ENCODE measurements at places on chromosomes 5 and 9. TPM values are rescaled to one million over a fixed set of nuclear protein-coding genes. Genes with fewer than 3 reads are reported as not detected.

The ADAMTS2 gene
- not detected for total RNA-seq

- H3K4me3 ChIP-seq = no peak overlapping the region
- DNase-seq = peak; percentile 36
- H3K36me3 ChIP-seq = no peaks in the 10 kb centered on the region
- H3K27me3 ChIP-seq = no peaks in the 10 kb centered on the region
- H3K4me1 ChIP-seq = no peaks in the 10 kb centered on the region
Observed at GRCh38 chr9:102974530-102974929, 20.6 kb upstream of the CYLC2 start.

The SMC2 gene
- 29.2 TPM for total RNA-seq

The SPINK4 gene
- not detected for total RNA-seq

The ZBED3 gene
- 6.1 TPM for total RNA-seq

The ERCC8 gene
- total RNA-seq = 8.7 TPM

DNA sequence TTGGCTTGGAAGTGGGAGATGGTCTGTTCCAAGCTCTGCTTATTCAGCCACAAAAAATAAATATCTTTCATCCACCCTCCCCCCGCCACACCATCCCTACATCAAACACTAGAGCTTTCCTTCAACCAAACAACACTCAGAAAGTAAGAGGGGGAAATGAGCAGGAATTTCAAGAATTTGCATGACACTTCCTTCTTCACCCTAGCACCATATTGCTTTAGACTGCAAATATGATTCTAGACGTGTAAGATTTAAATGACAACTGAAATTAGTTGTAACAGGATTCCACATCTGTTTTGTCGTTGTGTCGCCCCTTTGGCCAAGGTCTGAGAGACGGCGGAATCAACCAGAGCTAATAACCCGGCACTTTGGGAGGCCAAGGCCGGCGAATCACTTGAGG, 88.5 kb downstream of the NDFIP1 start:
- no peak overlapping the region for H3K27ac ChIP-seq
- no peak for DNase-seq
- no peaks in the 10 kb centered on the region for H3K36me3 ChIP-seq
- no peaks in the 10 kb centered on the region for H3K27me3 ChIP-seq

The PDE8B gene
- total RNA-seq = 1.8 TPM

DNA sequence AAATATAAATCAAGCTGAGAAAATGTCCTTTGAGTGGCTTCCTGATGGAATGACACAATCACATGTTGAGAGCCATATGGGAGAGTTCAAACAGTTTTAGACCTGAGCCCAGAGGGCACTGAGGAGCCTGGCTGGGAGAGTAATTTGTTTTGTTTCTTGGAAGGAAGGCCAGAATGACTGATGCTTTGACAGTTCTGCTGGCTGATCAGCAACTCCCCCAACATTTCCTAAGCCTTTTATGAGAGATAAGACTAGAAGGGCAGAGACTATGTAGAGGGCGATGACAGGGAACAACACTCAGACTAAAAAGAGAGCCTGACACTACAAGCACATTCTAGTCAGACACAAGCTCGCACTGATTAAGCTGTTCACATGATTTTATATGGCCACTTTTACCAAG, 169.2 kb downstream of the COX7C start:
- H3K4me3 ChIP-seq = no peak overlapping the region
- DNase-seq = no peak
- no peaks in the 10 kb centered on the region for H3K36me3 ChIP-seq
- H3K27me3 ChIP-seq = no peaks in the 10 kb centered on the region
- H3K27ac ChIP-seq = no peak overlapping the region

The TNFSF8 gene
- not detected for total RNA-seq

- peak overlapping the region; percentile 39 for H3K27ac ChIP-seq
- H3K27me3 ChIP-seq = no peaks in the 10 kb centered on the region
- peaks cover 59% of the 10 kb centered on the region for H3K4me1 ChIP-seq
- H3K36me3 ChIP-seq = peaks cover 4% of the 10 kb centered on the region
Observed at GRCh38 chr9:22240619-22241018, 206.0 kb upstream of the DMRTA1 start.

DNA sequence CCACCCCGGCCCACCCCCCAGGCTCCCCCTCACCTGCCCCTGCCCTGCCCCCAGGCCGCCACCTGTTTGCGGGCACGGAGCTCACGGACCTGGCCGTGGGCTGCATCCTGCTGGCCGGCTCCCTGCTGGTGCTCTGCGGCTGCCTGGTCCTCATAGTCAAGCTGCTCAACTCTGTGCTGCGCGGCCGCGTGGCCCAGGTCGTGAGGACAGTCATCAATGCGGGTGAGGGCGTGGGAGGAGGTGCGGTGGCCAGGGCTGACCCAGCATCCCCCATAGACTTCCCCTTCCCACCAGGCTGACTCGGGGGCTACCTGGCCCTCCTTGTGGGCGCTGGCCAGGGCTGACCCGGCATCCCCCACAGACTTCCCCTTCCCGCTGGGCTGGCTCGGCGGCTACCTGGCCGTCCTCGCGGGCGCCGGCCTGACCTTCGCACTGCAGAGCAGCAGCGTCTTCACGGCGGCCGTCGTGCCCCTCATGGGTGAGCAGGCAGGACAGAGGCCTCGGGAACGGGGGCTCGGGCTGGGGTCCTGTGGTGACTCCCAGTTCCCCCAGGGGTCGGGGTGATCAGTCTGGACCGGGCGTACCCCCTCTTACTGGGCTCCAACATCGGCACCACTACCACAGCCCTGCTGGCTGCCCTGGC, 3.5 kb downstream of the SLC34A3 start:
- no peaks in the 10 kb centered on the region for H3K36me3 ChIP-seq
- DNase-seq = no peak
- no peaks in the 10 kb centered on the region for H3K27me3 ChIP-seq
- peaks cover 19% of the 10 kb centered on the region for H3K4me1 ChIP-seq

The HSPA9 gene
- 252 TPM for total RNA-seq

The C9 gene
- not detected for total RNA-seq

The TLE4 gene
- not detected for total RNA-seq

- no peaks in the 10 kb centered on the region for H3K36me3 ChIP-seq
- DNase-seq = no peak
- H3K27ac ChIP-seq = no peak overlapping the region
- no peaks in the 10 kb centered on the region for H3K4me1 ChIP-seq
- H3K4me3 ChIP-seq = no peak overlapping the region
Observed at GRCh38 chr9:19985081-19985480, 196.2 kb upstream of the SLC24A2 start.

DNA sequence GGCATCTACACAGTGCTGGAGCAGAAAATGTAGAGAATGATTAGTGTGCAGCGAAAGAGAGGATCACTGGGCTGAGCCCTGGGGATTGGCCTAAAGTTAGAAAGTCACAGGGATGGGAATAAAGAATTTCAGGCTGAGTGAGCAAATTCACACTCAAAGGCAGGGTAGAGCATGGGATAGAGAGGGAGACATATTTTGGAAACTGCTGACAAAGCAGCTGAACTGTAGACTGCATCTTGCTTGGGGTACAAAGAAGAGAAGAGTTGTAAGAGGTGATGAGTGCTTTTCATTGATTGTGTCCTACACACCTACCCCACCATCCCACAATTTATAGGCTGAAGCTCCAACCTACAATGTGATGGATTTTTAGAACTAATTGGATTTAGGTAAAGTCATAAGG, 677.8 kb downstream of the TAF11L14 start:
- H3K4me1 ChIP-seq = no peaks in the 10 kb centered on the region
- DNase-seq = no peak
- H3K27me3 ChIP-seq = no peaks in the 10 kb centered on the region
- H3K27ac ChIP-seq = no peak overlapping the region
- H3K36me3 ChIP-seq = no peaks in the 10 kb centered on the region

GRCh38 chr5:145236983-145237382, 598.2 kb downstream of the PRELID2 start:
- H3K4me3 ChIP-seq = no peak overlapping the region
- H3K36me3 ChIP-seq = no peaks in the 10 kb centered on the region
- no peaks in the 10 kb centered on the region for H3K4me1 ChIP-seq

GRCh38 chr9:13430368-13431221, 151.1 kb upstream of the MPDZ start:
- H3K27me3 ChIP-seq = no peaks in the 10 kb centered on the region
- no peaks in the 10 kb centered on the region for H3K4me1 ChIP-seq
- H3K27ac ChIP-seq = no peak overlapping the region
- H3K4me3 ChIP-seq = no peak overlapping the region

DNA sequence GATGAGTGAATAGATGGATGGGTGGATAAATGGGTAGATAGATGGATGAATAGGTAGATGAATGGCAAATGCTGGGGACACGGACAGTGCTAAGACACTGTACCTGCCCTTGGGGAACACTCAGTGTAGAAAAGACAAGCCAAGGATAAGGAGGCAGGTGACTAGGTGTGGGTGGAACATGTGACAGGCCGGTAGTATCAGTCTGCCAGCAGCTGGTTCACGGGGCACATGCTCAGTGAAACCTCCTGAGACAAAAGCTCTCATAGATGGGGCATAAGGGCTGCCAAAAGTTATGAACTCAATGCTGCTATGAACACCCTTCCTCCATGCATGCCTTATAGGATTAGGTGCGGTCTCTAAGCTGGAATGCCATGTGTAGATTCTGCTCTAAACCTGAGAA, 71.0 kb downstream of the C5orf15 start:
- H3K4me3 ChIP-seq = no peak overlapping the region
- DNase-seq = no peak
- no peak overlapping the region for H3K27ac ChIP-seq
- H3K27me3 ChIP-seq = no peaks in the 10 kb centered on the region
- H3K4me1 ChIP-seq = peaks cover 11% of the 10 kb centered on the region
- no peaks in the 10 kb centered on the region for H3K36me3 ChIP-seq

DNA sequence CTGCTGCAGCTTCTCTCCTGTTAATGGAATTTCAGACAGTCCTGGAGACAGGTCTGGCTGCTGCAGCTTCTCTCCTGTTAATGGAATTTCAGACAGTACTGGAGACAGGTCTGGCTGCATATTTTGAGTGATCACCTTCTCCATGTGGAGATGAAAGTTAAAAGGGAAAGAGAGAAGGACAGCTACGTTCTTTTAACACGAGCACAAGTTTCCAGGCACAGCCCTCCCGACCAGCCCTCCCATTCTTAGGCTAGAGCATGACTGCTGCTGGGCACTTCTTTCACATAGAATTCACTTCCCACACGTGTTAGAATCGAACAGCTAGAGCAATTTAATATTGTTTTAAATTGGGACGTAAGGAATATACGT, 133.3 kb upstream of the DMRT1 start:
- no peak for DNase-seq
- no peaks in the 10 kb centered on the region for H3K27me3 ChIP-seq
- peaks cover 16% of the 10 kb centered on the region for H3K4me1 ChIP-seq
- no peak overlapping the region for H3K4me3 ChIP-seq
- H3K27ac ChIP-seq = no peak overlapping the region

The UBE2QL1 gene
- total RNA-seq = not detected

- peak overlapping the region; percentile 97 for H3K27ac ChIP-seq
- no peaks in the 10 kb centered on the region for H3K36me3 ChIP-seq
- H3K4me3 ChIP-seq = no peak overlapping the region
- H3K27me3 ChIP-seq = no peaks in the 10 kb centered on the region
- DNase-seq = no peak
Observed at GRCh38 chr5:16737209-16737608, 120.4 kb upstream of the RETREG1 start.

The SIT1 gene
- total RNA-seq = not detected

The MAMDC4 gene
- total RNA-seq = 9.2 TPM

DNA sequence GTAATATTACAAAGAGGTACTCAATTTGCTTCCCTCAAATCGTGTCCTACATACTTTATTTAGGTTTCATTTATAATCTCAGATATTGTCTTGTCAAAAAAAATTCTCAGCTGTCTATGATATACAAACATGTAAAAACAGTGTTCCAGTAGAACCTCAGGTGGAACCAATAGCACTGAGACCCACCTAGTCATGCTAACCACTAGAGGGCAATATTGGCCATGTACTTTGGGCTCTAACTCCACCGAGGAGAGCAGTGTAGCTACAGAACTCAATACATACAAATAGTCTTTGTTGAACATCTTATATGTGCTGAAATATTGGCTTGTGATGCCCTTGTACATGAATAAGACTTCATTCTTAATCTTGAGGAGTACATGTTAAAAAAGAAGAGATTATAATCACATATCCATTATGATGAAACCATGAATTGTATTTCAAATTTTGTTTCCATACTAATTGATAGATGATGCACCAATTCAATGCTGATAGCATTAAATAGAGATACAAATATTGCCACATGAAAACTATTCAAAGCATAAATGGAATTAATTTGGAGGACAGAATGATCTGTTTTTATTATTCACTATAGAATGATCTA, 71.2 kb upstream of the CNTLN start:
- H3K36me3 ChIP-seq = no peaks in the 10 kb centered on the region
- no peak overlapping the region for H3K4me3 ChIP-seq
- peak; percentile 0 for DNase-seq
- no peak overlapping the region for H3K27ac ChIP-seq
- no peaks in the 10 kb centered on the region for H3K27me3 ChIP-seq

- H3K27me3 ChIP-seq = no peaks in the 10 kb centered on the region
- DNase-seq = no peak
- H3K4me1 ChIP-seq = 0 out of 2 replicates have a peak, but pooled peaks cover 5% of the 10 kb centered on the region
- no peak overlapping the region for H3K27ac ChIP-seq
Observed at GRCh38 chr5:105587963-105588662, 2025.5 kb upstream of the NUDT12 start.

GRCh38 chr5:43412156-43412555, at the start of gene CCL28:
CCL28 (minus strand) TSS chr5:43412391; CDS start chr5:43412316, 75 bp downstream.
- no peak within 1 kb of the TSS for H3K4me3 ChIP-seq
- DNase-seq = no peak
- peaks cover 28% of the 10 kb centered on the region for H3K4me1 ChIP-seq

DNA sequence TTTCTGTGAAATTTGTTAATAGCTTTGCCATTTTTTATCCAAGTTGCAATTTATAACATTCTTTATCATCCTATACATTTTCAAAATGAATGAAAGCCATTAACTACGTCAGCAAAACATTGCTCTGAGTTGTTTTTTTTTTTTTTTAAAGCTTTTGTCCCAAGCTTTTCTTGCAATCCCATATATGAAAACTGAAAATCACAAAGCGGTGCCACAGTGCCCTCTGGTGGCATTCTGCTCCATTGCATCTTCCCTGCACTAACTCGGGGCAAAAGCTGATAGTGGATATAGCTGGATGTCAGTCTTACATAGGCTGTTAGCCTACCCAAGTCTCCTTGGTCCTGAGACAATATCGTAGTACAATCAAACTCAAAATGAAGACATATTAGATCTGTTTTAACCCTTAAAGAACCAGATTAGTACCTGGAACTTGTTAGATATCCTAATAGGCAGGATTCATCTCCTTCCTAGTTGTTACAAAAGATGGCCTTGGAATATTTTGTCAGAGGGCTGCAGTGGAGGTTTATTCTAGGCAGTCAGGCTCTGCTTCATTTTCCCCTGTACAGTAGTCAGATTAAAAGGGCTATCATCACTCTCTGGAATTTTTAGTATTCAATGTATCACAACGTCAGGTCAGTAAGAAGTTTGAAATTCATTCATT, 669.9 kb downstream of the PTPRD start:
- H3K4me3 ChIP-seq = no peak overlapping the region
- H3K27me3 ChIP-seq = no peaks in the 10 kb centered on the region
- H3K4me1 ChIP-seq = no peaks in the 10 kb centered on the region
- no peaks in the 10 kb centered on the region for H3K36me3 ChIP-seq
- no peak overlapping the region for H3K27ac ChIP-seq

DNA sequence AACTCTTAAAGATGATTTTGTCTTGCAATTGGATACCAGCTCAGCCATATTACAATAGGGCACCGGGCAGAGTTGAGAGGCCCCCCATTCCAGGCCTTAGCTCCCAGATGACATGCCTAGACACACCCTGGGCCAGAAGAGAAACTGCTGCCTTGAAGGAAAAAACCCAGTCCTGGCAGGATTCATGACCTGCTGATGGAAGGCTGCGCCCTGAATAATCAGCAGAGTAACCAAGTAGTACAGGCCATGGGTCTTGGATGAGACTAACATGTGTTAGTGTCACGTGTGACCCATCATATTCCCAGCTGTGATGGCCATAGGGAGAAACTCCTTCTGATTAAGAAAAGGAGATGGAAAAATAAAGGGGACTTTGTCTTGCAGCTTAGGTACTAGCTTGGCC, 39.0 kb upstream of the DEPDC1B start:
- no peaks in the 10 kb centered on the region for H3K4me1 ChIP-seq
- DNase-seq = no peak
- no peaks in the 10 kb centered on the region for H3K36me3 ChIP-seq
- no peak overlapping the region for H3K4me3 ChIP-seq
- H3K27me3 ChIP-seq = no peaks in the 10 kb centered on the region
